ENCODE measurements at places on chromosomes 11 and 22.
A peak's percentile ranks its signal among the peaks of the same experiment; 100 is the strongest.

- DNase-seq = peak; percentile 21
Observed at GRCh38 chr11:110654456-110654855, 57.8 kb downstream of the ARHGAP20 start.

GRCh38 chr11:121703201-121703600 lies 250.4 kb upstream of the SORL1-AS1 start:
- no peak for DNase-seq

DNA sequence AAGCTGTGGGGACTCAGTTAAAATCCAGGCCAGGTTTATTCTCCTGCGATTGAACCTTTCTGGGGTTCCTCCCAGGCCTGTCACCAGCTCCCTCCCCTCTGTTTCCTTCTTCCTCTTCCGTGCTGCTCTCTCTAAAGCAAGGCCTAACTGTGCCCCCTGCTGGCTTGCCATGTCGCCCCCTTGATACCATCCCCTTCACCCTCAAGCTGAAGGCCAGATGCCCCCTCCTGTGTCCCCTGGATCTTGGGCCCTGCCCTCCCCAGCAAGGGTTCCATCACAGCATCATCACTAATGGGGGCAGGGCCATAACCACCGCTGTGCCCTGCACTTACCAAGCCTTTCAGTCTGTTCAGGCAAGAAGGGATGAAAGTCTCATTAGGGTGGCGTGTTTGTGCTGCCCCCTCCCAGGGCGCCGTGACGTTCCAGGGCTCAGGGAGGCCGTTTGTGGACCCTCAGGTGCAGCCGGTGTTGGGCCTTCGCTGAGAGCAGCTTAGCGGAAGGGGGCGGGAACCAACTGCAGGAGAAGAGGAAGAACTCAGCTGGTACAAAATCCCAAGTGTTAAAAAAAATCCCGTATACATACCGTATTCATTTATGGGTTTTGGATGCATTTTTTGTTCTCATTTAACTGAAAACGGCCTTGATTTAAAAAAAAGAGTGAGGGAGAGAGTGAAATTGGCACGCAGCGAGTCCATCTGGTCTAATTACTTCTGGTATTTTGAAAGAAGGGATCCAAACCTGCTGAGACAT lies 69.9 kb downstream of the MPPED1 start:
- no peak for DNase-seq

- no peak for DNase-seq
Observed at GRCh38 chr22:39317084-39317774, 2.2 kb downstream of the RPL3 start.

- no peak for DNase-seq
Observed at GRCh38 chr11:12060385-12060985, 49.9 kb upstream of the MICAL2 start.

GRCh38 chr11:122023614-122024250 lies 92.3 kb downstream of the BLID start:
- DNase-seq = peak; percentile 46

- DNase-seq = no peak
Observed at GRCh38 chr11:69490516-69490915, 9.1 kb downstream of the LINC01488 start.

DNA sequence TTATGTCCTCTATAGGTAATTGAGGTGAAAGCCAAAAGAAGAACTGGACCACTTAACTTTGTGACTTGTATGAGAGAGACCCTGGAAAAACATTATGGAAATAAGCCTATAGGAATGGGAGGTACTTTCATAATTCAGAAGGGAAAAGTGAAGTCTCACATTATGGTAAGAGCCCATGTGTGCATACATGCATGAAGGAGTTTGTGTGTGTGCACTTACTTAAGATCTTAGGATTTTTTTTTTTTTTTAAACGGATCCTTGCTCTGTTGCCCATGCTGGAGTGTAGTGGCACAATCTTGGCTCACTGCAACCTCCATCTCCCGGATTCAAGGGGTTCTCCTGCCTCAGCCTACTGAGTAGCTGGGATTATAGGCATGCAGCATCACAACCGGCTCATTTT lies 15.8 kb downstream of the C11orf54 start:
- no peak for DNase-seq

DNA sequence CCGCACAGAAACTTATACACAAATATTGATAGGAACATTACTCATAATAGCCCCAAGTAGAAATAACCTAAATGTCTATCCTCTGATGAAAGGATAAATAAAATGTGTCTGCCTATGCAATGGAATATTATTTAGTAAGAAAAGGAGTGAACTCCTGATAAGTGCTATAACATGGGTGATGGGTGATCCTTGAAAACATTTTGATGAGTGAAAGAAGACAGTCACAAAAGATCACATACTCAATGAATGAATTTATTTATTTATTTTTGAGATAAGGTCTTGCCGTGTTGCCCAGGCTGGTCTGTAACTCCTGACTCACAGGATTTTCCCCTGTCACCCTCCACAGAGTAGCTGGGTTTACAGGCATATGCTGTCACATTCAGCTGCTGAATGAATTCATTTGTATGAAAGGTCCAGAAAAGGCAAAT lies 17.3 kb downstream of the RNF121 start:
- peak; percentile 36 for DNase-seq

DNA sequence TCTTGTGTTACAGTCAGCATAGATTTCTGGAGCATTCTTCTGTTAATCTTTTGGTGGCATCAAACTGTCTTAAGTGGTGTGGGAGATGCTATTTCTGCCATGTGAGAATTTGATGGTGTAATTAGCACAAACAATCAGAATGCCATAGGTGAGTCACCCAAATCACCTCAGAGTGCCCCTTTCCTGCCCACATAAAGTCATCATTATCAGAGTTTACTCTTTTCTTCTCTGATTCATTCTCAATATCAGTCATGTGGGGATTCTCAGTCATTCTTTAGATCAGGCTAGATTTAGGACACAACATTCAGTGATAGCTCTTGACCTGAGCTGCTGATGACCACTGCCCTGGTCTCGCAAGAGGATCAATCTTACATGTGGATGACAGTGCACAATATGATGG lies 23.7 kb upstream of the MS4A6A start:
- no peak for DNase-seq

DNA sequence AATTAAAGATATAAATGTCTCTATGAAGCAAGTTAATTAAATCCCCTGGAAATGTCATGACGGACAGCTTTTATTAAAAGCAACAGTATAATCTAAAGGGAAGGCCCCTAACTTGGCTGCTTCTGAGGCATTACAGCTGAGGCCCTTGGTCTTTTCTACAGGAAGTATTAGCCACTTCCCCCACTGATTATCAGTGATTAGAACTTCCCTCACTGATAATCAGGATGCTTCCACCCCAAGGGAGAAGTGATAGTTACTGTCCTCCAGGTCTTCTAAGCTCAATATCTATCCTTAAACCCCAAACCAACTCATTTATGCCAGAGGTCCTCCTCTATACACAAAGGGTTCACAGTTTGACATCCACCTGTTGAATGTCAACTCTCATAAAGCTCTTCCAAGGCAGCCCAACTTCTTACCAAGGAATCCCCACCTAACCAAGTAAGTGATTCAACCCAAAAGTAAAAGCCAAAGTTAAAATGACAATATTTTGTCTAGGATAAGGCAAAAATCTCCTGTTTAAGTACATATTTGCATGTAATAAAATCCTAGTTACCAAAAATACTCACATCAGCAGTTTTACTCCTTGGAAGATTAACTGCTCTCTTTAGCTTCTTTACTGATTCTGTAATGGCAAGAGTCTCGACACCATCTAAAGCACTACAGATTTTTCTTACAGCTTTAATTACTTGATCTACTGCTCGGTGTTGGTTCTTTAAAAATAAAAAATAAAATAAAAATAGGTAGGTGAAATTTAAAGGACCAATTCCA lies 58.6 kb upstream of the RPS13 start:
- no peak for DNase-seq

- no peak for DNase-seq
Observed at GRCh38 chr11:7882860-7883259, 48.2 kb downstream of the OR10A6 start.

DNA sequence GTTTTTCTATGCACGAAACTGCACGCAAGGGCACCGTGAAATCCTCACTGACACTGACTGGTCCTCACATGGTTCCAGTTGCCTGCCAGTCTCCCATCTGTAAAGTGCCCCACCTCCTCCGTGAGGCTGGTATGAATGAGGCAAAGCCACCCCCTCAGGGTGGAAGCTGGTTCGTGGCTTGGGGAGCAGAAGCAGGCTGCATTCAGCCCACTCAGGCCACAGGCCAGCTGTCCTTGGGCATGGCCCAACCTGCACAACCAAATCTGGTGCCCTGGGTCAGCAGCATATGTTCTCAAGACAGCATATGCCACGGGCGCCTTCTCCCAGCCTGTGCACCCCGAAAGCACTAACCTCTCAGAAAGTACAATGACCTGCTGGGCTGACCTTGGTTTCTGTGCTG lies 29.3 kb downstream of the SERPINH1 start:
- DNase-seq = no peak

- no peak for DNase-seq
Observed at GRCh38 chr11:75433443-75433842, 440 bp upstream of the KLHL35 start.

DNA sequence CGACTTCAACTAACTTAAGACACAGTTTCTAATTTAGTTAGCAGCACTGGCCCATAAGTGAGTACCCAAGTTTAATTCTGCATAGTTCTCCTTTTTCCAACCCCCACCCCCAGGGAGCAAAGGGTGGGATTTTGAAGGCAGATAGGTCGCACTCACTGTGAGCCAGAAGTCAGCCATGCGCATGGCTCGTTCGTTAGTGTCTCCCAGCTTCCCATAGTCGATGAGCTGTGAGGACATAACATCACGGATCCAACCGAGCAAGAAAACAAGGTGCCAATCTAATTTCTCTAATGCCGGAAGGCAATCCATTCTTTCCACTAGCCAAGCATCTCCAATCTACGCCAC lies 577 bp downstream of the MRPL17 start:
- DNase-seq = no peak

GRCh38 chr11:95057959-95058358 lies 8.7 kb downstream of the KDM4F start:
- no peak for DNase-seq

GRCh38 chr11:45651841-45652749 lies 13.3 kb downstream of the CHST1 start:
- no peak for DNase-seq

- DNase-seq = no peak
Observed at GRCh38 chr11:115806056-115806455, 301.8 kb upstream of the CADM1 start.

DNA sequence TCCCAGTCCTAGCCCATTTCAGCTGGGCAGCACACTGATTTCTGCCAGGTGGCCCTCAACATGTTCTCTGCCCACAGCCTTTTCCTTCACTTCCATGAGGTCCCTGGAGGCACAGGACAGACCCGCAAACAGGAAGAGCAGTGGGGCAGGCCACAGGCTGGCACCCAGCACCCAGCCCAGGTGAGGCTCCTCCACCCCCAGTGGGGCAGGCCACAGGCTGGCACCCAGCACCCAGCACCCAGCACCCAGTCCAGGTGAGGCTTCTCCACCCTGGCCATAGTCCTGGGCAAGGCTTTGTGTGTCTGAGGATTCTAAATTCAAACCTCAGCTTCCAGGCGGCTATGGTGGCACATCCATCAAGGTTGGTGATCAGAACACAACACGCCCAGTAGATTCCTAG lies 1413.0 kb downstream of the BRD1 start:
- DNase-seq = no peak

- no peak for DNase-seq
Observed at GRCh38 chr11:127866109-127866508, 721.2 kb downstream of the ETS1 start.

DNA sequence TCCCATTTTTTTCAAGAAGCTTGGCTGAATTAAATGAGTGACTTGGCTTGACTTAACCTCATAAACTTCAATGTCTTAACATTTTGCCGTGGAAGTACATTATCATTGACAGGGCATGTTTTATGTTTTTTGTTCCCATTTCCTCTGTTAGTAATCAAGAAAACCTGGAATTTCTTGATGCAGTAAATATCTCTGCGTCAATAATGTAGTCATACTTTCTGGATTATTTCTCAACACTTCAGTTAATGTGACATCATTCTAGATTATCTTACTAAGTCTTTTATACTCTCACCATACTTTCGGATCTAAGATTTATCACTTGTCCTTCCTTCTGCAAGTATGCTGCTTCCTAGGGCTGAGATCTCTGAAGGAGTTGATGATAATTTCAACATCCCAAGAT lies 58.6 kb upstream of the PGR start:
- DNase-seq = no peak

- no peak for DNase-seq
Observed at GRCh38 chr22:39598017-39598965, 27.7 kb downstream of the CACNA1I start.

- no peak for DNase-seq
Observed at GRCh38 chr11:118226781-118227180, 2.0 kb upstream of the JAML start.

DNA sequence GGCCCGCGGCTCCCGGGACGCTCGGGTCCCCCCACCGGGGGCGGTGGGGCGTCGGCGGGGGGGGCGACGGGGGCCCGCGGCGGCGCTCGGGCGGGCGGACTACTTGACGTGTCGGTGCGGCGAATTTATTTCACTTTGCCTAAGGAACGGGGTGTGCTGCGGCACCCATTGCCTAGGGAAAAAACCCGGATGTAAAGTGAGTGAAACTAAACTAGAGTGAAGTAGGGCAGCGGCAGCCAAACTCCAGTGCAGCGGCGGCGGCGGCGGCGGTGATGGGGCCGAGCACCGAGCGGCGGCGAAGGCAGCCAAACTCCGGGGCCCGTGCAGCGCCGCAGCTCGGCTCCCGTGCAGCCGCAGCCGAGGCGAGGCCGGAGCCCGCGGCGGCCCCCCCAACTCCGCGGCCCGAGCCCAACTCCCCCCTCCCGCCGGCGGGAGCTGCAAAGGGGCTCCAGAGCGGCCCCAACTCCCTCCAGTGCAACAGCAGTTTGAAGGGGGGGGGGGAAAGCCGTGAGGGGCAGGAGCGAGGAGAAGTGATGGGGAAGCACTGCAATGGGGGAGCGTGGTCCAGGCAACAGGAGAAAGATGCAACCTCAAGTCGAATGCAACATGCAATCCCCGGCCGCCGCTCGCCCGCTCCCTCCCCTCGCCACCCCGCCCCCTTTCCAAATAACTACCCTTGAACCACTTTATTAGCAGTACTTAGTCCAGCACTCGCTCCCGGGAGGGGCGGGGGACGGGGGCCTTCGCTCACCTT lies 647 bp upstream of the PHF21A start:
- DNase-seq = peak; percentile 95

DNA sequence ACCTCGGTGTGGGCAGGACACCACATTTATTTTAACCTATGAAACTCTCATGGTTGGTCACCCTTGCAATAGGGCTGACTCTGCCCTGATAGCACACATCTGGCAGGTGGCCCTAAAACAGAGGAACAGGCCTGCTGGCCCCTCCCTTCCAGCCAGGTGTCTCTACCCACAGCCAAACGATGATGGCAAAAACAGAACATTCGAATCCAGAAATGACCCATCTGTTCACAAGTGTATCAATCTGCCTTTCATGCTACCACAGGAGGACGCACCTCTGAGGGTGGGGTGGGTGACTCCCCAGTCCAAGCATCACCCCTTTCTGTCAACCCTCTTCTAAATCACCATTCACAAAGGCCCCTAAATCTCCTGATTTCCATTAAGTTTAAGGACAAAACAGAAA lies 118.1 kb downstream of the ETS1 start:
- DNase-seq = no peak

DNA sequence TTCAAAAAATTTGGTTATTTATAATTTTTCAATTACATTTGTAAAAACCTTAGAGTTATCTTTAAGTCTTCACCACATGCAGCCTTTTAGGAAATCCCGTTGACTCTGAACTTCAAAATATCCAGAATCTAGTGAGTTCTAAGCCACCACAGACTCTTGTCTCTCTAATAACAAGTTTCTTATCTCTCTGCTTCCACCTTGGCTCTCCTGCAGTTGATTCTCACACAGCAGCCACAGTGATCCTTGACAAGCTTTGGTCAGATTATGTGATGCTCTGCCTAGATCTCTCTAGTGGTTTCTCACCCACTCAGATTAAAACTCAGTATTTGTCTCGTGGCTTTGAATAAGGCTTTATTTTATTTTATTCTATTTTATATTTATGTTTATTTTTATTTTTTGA lies 8.6 kb downstream of the HSD17B12 start:
- DNase-seq = no peak
